ENCODE measurements at places on chromosomes 12 and 14.

DNA sequence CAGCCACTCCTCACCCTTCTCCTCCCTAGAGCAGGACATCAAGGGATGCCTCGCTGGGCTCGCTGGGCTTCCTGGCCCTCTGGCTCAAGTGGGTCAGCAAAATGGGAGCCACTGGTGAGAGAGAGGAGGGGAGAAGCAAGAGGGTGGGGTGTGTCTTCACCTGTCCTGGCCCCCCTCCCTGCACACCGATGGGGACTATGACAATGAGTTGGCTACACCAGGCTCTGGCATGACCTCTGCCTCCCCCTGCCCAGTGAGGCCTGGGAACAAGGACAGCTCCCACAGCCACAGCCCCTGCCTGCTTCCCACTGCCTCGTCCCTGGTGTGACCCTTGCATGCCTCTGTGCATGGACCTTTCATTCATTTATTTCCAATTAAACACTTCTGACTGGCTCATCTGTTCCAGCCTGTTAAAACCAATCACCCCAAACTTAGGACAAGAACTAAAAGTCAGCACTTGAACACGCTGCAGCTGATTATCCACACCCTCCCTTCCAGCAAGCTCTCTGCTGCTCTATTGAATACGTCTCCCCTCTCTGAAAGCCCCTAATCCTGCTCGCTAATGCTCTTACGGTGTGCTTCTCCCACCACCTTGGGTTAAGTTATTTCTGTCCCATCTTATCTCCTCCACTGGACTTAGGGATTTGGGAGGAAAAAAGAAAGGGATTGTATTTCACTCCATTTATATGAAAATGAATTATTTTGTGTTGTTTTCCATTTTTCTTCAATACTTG lies 5.8 kb upstream of the PPP2R5C start:
- no peak for DNase-seq

DNA sequence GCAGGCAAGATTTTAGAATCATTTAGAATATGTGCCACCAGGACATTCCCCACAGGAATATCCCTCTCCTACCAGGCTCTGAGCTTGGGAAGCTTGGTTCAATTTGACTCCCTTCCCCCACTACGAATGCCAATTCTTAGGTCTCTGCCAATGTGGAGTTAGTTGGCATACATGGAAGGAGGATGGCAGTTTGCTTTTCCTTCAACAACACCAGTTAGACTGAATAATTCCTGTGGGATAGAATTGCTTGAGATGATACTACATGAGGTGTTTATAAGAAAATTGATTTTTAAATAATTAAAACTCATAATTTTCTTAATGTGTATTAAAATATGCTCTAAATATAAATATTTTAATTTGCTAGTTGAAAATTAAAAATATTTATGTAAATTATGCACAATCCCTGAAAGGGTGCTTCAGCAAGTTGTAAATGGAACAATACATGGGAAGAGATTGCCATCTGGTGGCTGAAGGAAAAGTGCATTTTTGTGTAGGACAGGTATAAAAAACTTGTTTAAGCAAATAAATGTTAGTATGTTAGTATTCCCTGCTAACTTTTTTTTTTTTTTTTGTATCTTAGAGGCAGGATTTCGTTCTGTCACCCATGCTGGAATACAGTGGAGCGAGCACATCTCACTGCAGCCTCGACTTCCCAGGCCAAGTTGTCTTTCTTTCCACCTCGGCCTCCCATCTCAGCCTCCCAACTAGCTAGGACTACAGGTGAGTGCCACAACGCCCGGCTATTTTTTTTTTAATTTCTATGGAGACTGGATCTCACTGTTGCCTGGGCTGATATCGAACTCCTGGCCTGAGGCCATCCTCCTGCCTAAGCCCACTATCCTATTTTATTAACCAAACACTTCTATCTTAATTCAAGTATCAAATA lies 25.8 kb upstream of the STRAP start:
- DNase-seq, result peak; percentile 64

GRCh38 chr12:39935275-39935674 lies 170.6 kb downstream of the SLC2A13 start:
- DNase-seq, result peak; percentile 3

DNA sequence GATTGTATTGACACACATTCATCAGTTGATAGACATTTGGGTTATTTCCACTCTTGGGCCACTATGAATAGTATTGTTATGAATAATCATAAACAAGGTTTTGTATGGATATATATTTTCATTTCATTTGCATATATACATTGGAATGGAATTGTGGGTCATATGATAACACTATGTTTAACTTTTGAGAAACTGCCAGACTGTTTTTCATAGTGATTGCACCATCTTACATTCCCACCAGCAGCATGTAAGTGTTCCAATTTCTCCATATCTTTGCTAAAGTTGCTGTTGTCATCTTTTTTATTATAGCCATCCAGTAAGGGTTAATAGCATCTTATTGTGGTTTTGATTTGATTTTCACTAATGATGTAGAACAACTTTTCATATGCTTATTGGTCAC lies 198.5 kb upstream of the PPFIA2 start:
- no peak for DNase-seq

DNA sequence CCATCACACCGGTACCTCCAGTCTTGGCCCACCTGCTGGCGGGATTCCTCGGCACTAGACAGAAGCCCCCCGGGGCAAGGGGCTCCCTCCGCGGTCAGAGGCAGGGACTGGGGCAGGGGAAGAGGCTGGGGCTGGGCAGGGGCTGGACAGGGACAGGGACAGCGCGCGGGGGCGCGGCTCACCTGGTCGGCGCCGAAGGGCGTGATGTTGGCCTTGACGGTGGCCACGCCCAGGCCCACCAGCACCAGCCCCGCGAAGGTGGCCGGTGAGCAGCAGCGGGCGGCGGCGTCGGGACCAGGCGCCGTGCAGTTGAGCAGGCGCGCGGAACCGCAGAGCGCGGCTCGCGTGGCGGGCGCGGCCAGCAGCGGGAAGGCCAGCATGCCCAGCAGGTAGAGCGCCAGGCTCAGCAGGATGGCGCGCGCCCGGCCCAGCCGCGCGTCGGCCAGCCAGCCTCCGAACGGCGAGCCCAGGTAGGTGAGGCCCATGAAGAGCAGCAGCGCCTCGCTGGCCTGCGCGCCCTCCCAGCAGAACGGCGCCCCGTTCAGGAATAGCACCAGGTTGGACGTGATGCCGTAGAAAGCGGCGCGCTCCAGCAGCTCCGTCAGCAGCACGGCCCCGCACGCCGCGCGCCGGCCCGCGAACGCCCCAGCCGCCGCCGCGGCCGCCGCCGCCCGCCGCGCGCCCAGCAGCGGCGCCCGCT lies 392 bp downstream of the SLC15A4 start:
- DNase-seq, result peak; percentile 26

DNA sequence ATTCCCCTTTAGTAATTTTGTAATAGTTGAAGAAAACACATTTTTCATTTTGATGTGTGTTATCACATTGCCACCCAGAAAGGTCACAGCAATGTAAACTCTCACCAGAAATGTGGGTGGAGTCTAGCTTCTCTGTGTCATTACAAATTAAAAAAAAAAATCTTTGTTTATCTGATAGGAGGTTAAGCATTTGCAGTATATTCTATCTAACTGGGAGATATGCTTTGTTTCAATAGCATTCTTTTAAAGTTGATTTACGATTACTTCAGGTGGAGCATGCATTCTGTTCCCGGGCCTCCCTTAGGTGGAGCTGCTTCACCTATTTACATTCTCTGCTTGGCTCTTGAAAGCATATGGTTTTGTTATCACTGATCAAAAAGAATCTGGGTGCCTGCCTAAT lies 7.8 kb downstream of the ADIPOR2 start:
- no peak for DNase-seq

DNA sequence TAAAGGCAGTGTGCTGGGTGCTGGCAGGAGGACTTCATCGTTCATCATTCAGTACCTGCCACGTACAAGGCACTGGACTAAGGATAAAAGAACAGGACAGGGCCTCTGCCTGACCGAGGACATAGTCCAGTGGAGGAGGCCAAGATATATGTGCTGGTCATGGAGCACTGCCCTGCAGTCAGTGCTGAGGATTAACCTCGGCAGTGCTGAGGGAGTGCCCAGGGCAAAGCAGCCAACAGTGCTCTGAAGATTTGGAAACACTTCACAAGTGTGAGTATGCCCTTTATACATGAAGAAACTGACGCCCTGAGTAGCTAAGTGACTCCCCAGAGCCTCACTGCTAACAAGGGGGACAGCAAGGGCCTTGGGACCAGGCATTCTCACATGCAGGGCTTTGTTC lies 71.4 kb upstream of the RFX4 start:
- no peak for DNase-seq

DNA sequence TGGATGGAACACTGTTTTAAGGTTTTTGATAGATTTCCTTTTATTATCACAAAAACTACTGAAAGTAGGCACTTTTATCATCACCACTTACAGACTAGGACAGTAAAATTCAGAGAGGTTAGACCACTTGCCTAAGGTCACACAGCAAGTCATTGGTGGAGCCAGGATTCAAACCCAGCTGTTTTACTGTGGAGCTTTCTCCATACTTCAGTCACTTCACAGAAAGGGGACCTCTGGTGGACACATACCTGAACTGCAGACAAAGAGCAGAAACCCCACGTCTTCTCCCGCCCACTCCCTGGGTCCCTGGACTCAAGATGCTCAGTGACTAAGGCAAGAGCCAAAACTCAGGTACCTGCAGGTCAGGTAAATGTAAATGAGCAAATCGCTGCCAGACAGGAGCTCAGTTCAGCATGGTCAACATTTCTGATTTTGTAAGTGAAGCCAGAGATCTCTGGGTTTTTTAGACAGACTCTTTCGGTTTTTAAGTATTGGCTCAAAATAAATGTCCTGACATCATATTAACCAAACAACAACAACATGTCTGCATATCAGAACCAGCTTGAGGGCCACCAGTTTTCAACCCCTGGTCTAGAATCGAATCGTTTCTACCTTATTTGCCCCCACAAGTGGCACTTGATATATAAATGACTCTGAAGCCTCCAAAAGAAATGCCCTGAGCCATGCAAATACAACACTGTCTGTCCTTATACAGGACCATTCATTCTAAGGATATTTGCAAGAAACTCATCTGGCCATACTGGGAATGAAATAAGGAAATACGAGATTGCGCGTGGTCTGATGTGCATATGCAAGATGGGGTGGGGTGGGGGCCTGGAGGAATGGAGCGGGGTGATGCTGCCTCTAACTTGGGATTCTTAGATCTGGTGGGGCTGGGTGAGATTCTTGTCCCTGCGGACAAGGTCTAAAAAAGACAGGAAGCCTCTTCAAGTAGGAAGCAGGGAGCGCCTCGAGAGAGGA lies 110.9 kb downstream of the KSR2 start:
- DNase-seq, result peak; percentile 66
